ENCODE measurements at places on chromosomes 2 and 18.

- DNase-seq: no peak
Measured at GRCh38 chr18:57223144-57223870, 76.4 kb downstream of the BOD1L2 start.

- no peak for DNase-seq
Measured at GRCh38 chr2:70683455-70683854, 84.5 kb downstream of the ADD2 start.

- DNase-seq: no peak
Measured at GRCh38 chr2:205366336-205367060, 315.8 kb upstream of the NRP2 start.

- DNase-seq: no peak
Measured at GRCh38 chr2:120108049-120108448, 95.2 kb downstream of the EPB41L5 start.

DNA sequence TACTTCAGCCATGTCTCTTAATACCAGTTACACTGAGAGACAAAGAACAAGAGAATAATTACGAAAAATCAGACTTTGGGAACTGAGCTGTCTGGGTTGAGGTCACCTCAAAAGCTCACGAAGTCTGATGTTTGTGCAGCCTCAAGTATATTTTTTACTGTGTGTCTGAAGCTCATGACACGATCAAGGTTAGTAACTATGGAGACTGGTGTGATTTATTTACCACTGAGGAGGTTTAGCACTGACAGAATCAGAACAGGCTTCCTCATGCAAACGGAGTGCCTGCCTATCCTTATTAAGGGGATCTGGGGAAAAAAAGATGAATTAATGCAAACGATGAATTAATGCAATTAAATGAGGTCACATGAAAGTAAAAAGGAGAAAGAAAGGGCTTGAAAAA, 61.1 kb upstream of the RAPH1 start:
- no peak for DNase-seq

DNA sequence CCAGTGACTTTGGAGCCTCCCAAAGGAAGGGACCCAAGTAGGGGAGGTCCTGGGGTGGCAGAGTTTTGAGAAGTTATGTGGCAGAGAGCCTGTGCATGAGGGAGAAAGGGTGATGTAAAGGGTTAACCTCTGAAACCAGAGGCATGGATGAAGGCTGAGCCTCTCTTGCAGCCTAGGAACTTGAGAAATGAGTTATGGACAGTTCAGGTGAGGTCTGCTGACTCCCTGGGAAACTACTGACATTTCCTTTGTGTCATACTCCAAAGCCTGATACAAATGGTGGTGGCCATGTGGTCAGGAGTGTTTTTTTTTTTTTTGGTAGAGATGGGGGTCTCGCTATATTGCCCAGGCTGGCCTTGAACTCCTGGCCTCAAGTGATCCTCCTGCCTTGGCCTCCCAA, 12.4 kb upstream of the GNLY start:
- no peak for DNase-seq

DNA sequence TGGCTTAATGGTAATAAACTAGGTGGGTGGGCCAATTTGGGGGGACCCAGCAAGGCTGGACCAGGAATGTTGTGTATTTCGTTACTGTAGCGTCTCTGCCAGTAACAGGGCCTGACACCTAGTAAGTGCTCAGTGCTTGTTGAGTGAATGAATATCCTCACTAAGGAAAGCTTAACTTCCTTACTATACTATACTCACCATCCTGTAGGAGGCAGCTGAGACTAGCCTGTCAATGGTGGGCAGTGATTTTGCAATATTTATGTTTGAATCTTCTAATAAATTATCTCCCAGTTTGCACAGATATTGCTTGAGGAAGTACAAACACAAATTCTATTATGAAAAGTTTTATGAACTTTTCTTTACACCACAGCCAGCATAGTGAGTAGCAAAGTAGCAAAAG, 370.7 kb upstream of the SYT4 start:
- no peak for DNase-seq

GRCh38 chr2:206918263-206918662, 21.1 kb upstream of the CPO start:
- DNase-seq: no peak

GRCh38 chr18:68714366-68714711, 569 bp downstream of the TMX3 start:
- DNase-seq: no peak

DNA sequence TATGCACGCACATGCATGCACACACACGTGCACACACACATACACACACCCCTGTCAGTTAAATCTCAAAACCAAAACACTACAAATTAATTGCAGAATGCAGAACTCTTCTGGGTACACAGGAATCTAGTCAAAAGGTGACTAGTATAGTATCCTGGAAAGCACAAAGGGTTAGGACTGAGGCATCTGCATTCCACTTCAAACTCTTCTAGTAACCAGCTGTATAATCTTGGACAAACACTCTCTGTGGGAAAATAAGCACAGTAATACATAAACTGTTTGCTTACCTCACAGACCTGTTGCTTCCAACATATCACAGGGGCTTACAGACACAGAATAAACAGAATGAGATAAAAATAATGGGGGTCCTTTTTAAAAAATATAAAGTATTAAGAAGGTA, 49.1 kb downstream of the TTC21B start:
- DNase-seq: no peak

GRCh38 chr2:19532547-19533196, 174.2 kb upstream of the OSR1 start:
- DNase-seq: no peak

DNA sequence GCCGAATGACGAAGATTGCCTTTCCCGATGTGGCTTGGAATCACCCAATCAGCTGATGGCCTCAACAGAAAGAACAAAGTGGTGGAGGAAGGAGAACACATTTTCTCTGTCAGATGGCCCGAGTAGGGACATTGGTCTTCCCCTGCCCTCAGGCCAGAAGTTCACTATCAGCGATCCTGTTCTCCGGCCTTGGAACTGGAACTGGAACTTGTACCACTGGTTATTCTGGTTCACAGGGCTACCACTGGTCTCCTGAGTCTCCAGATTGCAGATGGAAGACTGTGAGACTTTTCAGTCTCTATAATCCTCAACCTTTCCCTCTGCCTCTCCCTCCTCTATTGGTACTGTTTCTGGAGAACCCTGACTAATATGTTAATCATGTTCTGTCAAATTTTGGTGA, 180.4 kb downstream of the ANKRD30B start:
- DNase-seq: no peak

DNA sequence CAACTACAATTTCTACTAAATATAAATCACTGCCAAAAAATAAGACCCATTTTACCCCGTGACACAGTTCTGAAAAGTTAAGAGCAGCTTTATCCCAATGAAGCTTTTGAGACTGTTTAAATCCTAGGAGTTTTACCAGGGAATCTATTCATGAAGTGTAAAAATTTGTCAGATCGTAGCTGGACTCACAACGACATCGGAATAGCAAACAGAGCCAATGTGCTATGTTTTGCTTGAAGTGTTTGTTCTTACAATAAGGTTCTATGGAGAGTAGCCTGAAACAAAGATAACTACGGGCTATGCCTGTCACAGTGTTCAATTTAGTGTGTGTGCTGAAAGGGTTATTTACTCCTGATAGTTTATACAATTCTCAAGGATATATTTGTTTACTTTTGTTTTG, 78.5 kb upstream of the L3MBTL4 start:
- no peak for DNase-seq

- DNase-seq: no peak
Measured at GRCh38 chr18:29459972-29460371, 1283.0 kb upstream of the CDH2 start.

- no peak for DNase-seq
Measured at GRCh38 chr2:146821836-146822316, 1023.0 kb upstream of the ACVR2A start.

DNA sequence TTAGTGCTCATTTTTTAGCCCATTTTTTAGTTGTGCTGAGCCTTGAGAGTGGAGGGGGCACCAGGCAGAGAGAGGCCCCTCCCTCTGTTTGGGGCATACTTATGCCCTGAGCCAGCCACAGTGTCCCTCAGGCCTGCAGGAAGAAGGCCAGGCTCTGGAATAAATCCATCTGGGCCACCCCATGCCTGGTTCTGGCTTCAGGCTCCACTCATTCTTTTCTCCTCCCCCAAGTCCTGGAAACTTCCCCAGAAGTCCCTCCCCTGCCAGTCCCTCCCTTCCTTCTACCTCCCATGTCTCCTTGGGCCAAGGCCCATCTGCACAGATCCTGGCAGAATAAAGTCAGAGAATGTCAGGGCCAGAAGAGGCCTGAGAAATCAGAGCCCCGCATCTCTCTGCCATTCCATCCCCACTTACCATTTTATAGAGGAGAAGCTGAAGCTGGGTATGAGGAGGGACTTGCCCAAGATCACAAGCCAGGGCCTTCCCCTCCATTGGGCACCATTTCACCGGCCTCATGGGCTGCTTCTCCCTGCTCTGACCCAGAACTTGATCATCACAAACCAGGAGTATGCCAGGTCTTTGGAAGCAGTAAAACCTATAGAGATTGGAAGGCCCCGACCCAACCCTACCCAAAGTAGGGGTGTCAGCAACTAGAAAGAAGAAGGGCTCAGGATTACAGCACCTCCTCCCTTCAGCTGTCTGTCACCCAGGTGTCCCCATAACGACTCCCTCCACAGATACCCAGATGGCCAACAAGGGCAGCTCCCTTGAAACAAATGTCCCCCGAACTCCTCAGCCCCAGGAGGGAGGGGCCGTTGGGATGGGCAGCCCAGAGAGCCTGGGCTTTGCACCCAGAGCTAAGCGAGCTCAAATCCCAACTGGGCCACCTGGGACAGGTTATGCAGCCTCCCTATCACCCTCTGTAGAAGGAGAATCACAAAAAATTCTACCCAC, 108.4 kb downstream of the POLR1A start:
- DNase-seq: no peak

DNA sequence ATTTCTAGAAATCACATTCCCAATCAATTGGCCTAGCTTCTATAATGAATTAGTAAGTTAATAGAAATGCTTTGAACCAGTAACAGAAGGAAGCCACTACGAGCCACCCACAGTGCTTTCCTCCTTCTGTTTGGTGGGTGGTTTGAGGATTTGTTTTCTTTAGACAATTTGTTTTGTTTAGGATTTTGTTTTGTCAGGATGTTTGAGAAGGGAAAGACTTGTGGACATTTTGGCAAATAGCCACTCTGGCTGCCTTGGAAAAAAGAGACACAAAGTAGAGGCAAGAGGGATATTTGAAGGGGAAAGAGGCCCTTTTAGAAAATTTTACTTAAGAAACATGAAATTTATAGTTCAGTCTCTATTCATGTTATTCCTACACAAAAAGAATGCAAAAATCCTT, 47.7 kb downstream of the TANK start:
- DNase-seq: no peak

DNA sequence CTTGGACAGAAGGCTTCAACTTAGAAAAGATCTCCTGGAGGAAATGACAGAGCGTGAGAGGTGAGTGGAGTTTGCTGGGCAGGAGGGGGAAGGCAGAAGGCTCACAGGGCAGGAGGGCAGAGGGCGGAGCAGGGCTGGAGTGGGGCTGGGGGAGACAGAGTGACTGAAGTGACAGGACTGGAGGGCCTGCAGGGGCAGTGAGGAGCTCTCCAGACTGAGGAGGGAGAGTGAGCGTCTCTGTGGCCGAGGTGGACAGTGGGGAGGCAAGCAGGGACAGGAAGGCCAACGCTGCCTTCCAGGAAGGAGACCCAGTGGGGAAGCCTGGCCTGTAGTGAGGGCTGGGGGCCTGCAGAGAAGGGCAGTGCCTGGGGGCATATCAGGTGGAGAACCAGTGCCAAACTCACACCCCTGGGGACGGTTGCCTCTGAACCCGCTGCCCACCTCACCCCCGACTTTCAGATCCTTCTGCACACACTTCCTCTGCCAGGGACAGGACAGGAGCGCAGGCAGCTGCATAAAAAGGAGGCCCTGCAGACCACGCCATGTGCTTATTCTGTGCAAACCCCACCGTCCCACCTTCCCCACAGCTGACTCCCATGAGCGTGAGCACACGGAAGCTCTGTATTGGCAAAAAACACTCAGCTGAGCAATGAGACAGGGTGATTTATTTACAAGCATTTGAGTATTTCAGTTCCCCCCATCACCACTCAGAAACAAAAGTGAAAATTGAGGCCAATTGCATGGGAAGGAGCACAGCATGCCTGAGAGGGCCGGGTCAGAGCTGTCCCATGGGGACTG, 244.3 kb downstream of the FAM210A start:
- no peak for DNase-seq

DNA sequence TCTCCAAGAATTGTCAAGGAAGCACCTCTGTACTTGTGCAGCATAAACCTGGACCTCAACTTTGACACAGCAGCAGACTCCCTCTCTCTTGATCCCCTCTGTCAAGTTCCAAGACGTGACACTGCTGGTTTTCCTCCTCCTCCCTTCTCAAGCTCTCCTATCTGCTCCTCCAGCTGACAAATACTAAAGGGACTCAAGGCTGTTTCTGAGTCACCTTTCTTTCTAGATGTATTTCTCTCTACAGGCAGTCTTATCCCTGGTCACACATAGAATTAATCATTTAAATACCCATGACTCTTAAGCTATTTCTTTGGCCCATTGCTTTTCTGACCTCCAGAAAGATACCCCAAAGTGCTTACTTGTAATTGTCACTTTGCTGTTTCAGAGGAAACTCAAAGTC, 53.5 kb downstream of the SEPTIN10 start:
- no peak for DNase-seq

- DNase-seq: no peak
Measured at GRCh38 chr2:233853883-233854240, 473 bp downstream of the HJURP start.

DNA sequence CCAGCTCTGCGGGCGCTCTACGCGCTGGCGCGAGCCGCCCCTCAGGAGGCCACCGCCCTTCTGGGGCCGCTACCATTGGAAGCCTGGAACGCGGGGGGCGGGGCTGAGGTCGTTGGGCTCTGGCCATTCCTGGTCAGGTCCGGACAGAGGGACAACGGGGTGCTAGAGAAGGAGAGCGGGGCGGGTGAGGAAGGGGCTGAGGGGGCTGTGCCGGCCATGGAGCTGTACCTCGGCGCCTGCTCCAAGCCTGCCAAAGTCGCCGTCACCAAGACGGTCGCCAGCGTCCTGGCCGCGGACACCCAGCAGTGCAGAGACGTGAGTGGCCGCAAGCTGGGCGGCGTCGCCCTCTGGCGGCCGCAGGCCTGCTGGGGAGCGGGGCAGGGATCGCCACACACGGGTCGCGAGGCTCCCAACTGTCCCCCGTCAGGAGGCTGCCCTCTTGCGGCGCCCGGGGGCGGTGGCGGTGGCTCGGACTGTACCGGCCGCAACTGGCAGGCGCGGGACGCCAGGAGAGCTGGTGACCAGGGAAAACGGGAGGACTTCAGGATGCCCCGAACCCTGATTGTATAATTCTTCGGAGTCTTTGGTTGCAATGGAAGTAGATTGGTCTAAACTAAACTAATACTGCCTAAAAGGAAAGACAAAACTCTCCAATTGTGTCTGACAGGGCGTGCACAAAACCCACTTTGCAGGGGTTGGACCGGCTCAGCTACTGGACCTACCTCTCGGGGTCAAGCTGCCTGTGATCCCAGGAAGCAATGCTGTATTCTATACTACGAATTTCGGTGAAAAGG, at the start of gene FSIP2:
FSIP2 (plus strand) TSS at position 126 of the 794 bp plus-strand sequence; CDS start at position 217, 91 bp downstream.
- peak; percentile 1 for DNase-seq

GRCh38 chr2:177332026-177332991, 60.3 kb upstream of the AGPS start:
- DNase-seq: no peak

- no peak for DNase-seq
Measured at GRCh38 chr2:43358410-43359201, 132.2 kb upstream of the ZFP36L2 start.

GRCh38 chr18:2636126-2636631, 19.3 kb upstream of the SMCHD1 start:
- DNase-seq: no peak

- no peak for DNase-seq
Measured at GRCh38 chr2:84314250-84314649, 144.8 kb downstream of the SUCLG1 start.

GRCh38 chr2:135657806-135658582, 83.7 kb upstream of the UBXN4 start:
- DNase-seq: peak; percentile 28
